ENCODE measurements at places on chromosomes 6 and 20.

DNA sequence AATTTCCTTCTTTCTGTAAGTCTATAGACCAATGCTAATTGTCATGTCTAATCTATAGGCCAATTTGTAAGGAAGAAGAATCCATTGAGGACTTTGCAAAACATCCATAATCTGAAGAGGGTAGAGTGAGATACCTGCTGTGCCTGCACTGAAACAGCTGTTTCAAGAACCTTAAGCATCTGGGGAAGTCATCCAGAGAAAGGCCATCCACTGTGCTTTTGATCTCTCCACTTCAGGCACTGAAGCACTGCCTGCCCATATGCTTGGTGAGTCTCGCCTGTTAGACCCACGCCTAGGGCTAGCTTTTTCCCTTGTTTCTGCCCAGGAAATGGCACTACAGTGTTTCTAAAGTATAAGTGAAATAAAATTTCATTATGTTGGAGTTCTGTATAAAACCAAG is 921.8 kb upstream of the EPHA7 start:
- DNase-seq: no peak

- no peak for DNase-seq
These were observed 163.3 kb upstream of the HCRTR2 start for GRCh38 chr6:55011034-55011433.

GRCh38 chr6:138493413-138493812 is 5.9 kb downstream of the NHSL1 start:
- peak; percentile 10 for DNase-seq

DNA sequence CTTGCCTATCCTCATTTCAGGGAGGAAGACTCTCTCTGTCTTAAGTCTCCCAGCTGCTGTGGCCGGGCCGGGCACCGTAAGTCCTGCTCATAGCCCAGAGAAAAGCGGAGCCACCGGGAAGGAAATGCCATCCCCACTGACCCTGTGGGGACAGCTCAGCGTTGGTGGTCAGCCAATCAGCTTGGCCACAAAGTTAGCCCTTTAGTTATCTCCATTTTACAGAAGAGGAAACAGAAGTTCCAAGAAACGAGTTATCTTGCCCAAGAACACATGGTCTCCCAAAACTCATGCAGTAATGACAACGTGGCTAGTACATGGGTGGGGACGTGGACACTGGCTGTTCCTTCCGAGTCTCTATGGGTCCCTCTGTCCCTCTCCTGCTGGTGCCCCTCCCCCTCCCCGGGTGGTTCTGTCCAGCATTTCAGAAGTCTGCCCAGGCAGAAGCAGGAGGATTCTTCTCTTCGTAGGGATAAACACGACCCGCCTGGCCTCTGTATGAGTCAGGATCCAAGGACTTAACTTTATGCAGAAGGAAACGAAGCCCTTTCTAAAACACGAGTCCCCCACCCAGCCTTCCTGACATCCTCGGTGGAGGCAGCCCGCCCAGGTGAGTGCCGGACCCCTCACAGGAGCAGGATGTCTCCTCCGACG is 273.8 kb downstream of the CDH4 start:
- DNase-seq: peak; percentile 19

Measured in fibroblast of lung (primary cell).